GM23338 (cell line): ENCODE measurements at places on chromosomes 11 and 22.

GRCh38 chr11:76013526-76013925 is 192.8 kb downstream of the WNT11 start:
- no peak overlapping the region for H3K4me3 ChIP-seq
- no peak overlapping the region for H3K27ac ChIP-seq
- no peaks in the 10 kb centered on the region for H3K4me1 ChIP-seq

DNA sequence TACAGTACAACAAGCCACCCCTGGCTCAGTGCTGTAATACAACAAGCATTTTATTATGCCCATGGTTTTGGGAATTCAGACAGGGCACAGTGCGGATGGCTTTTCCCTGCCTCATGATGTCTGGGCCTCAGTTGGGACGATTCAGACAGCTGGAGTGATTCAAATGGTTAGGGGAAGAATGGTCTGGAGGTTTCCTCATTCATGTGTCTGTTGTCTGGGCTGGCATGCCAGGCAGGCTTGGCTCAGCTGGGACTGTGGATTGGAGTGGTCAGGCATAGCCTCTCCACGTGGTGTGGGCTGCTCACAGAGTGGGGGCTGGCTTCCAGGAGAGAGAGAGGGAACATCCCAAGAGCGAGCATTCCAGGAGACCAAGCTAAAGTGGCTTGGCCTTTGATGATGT is 164.4 kb downstream of the C11orf91 start:
- H3K36me3 ChIP-seq = no peaks in the 10 kb centered on the region; the same call in 1 of the 2 replicates
- H3K27ac ChIP-seq = no peak overlapping the region
- no peaks in the 10 kb centered on the region; the same call in 1 of the 2 replicates for H3K4me1 ChIP-seq
- no peaks in the 10 kb centered on the region for H3K27me3 ChIP-seq
- no peak for DNase-seq
- H3K4me3 ChIP-seq = no peak overlapping the region

DNA sequence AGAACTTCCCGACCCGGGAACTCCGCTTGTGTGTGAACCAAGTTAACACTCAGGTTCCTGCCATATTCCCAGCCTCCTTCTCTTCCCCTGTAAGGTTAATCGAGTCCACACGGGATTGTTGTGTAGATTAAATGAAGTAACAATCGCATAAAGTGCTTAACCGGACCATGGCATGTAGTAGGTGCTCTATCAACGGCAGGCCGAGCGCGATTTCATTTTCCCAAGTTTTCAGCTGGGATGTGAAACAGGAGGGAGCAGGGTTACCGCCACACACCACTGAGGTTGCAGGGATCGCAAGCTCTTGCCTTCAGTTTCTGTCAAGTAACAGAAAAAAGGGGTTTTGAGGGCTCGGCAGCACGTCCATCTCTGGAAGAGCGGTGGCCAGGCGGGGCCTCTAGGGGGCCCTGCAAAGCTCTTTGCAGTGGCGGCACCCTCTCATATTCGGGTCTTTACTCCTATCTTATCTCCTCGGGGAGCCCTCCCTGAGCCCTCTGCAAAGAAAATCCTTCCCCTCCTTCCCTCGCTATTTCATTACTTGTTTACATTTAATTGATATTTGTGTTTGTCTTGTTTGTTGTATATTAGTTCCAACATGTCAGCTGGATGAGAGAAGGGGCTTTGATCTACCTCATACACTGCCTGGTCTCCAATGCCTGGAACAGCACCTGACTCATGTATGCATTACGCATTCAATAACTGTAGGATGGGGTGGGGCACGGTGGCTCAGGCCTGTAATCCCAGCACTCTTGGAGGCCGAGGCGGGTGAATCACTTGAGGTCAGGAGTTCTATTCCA is 816 bp upstream of the PLEKHA7 start:
- H3K27ac ChIP-seq = no peak overlapping the region
- no peaks in the 10 kb centered on the region for H3K36me3 ChIP-seq
- H3K27me3 ChIP-seq = peaks cover 47% of the 10 kb centered on the region
- H3K4me3 ChIP-seq = peak overlapping the region; percentile 86
- DNase-seq = peak; percentile 83

GRCh38 chr11:64796047-64796756 is 6.8 kb downstream of the MAP4K2 start:
- DNase-seq = no peak
- H3K27ac ChIP-seq = no peak overlapping the region
- no peaks in the 10 kb centered on the region for H3K36me3 ChIP-seq
- no peaks in the 10 kb centered on the region for H3K4me1 ChIP-seq
- H3K4me3 ChIP-seq = no peak overlapping the region
- no peaks in the 10 kb centered on the region for H3K27me3 ChIP-seq

GRCh38 chr11:57386178-57386940 is 4.1 kb downstream of the PRG2 start:
- H3K27me3 ChIP-seq = no peaks in the 10 kb centered on the region
- no peak overlapping the region for H3K4me3 ChIP-seq
- H3K27ac ChIP-seq = no peak overlapping the region
- no peak for DNase-seq
- H3K36me3 ChIP-seq = no peaks in the 10 kb centered on the region

- H3K4me3 ChIP-seq = no peak overlapping the region
- H3K4me1 ChIP-seq = no peaks in the 10 kb centered on the region
- H3K27ac ChIP-seq = no peak overlapping the region
- no peaks in the 10 kb centered on the region for H3K27me3 ChIP-seq
These were observed 65.7 kb downstream of the FLI1 start for GRCh38 chr11:128759597-128759996.

GRCh38 chr22:47084226-47084625 is 321.8 kb downstream of the TBC1D22A start:
- H3K4me3 ChIP-seq = no peak overlapping the region
- H3K27me3 ChIP-seq = no peaks in the 10 kb centered on the region
- H3K27ac ChIP-seq = no peak overlapping the region
- H3K4me1 ChIP-seq = 0 out of 2 replicates have a peak, but pooled peaks cover 5% of the 10 kb centered on the region
- H3K36me3 ChIP-seq = no peaks in the 10 kb centered on the region
- peak; percentile 61 for DNase-seq

DNA sequence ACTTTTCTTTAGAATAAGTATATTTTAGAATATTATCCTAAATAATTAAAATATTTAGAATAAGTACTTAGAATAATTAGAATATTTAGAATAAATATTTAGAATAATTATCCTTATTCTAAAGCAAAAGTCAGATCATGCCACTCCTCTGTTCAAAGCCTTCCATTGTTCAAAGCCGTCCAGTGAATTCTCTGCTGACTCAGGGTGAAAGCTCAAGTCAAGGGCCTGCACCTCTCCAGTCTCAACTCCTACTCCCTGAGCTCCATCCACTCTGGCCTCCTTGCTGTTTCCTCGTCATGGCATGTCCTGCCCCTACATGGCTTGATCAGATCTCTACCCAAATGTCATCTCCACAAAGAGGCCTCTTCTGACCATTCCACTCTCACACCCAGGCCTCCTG is 30.0 kb downstream of the PLEKHA7 start:
- H3K27me3 ChIP-seq = no peaks in the 10 kb centered on the region
- no peak for DNase-seq
- H3K4me1 ChIP-seq = peaks cover 18% of the 10 kb centered on the region
- H3K4me3 ChIP-seq = no peak overlapping the region
- H3K27ac ChIP-seq = no peak overlapping the region

DNA sequence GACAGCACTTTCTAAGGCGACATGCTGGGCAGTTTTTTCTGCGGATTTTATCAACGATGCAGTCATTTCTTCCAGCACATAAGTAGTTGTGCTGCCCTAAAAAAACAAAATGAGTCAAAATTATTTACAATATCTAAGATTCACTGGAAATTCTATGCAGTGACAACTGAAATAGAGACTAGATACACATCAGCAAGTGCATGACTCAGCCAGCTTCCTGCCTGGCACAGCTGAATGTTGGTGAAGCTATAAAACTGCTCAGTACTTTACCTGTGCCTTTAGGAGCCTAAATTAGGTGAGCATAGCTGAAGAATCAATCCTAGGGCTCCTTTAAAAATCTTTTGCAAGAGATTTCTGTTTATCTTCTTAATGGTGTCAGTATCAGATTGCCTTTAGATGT is 37.8 kb downstream of the PGR start:
- no peaks in the 10 kb centered on the region for H3K4me1 ChIP-seq
- DNase-seq = no peak
- H3K36me3 ChIP-seq = no peaks in the 10 kb centered on the region

GRCh38 chr11:88384004-88384668 is 46.6 kb upstream of the CTSC start:
- no peak overlapping the region for H3K27ac ChIP-seq
- DNase-seq = no peak
- H3K27me3 ChIP-seq = no peaks in the 10 kb centered on the region

DNA sequence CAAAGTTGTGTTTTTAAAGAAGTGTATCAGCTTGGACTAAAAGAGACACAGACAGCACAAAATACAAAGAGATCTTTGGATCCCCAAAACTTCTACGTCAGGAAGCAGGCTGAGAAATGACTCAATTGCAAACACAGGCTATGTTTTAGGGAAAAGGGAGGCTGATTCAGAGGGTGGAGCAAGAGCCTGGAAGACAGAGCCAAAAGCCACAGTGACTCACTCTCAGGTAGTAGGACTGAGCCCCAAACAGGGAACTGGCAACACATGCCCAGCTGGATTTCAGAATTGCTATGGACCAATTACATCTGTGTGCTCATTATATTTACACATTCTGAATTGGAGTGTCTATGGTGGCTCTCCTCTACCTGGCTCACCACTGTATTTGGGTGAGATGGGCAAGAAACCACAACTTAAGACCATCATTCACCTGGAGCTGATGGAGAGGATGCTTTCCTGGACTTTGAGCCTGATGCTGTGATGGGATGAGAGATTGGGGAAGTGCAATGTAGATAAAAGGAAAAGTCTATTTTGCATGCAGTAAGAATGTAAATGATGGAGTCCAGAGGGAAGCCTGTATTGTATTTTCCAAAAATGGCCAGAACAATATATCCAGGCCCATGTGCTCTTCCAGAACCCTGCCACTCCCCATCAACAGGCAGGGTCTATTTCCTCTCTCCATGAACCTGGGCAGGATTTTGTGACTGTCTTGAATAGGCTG is 20.8 kb upstream of the LINC01488 start:
- H3K4me1 ChIP-seq = 0 out of 2 replicates have a peak, but pooled peaks cover 4% of the 10 kb centered on the region
- no peak overlapping the region for H3K4me3 ChIP-seq
- no peaks in the 10 kb centered on the region for H3K27me3 ChIP-seq

DNA sequence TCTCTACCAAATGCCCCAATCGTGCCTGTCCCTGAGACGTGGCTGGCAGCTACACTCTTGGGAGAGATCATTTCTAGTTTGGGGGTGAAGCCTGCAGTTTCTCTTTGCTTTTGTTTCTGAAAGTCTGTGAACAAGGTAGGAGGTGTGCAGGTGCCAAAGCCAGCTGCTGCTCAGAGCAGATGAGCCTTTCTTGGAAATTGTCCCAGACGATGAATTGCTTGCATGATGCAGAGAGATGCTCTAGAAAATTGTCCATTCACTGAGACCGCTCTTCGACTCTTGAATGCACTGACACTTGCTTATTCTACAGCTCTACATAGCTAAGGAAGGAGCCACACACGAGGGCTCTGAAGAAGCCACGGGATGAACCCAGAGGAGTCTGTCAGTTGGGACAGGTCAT is 225.6 kb upstream of the E2F8 start:
- no peak overlapping the region for H3K27ac ChIP-seq
- no peaks in the 10 kb centered on the region for H3K27me3 ChIP-seq
- H3K4me3 ChIP-seq = no peak overlapping the region
- H3K4me1 ChIP-seq = no peaks in the 10 kb centered on the region; the same call in 1 of the 2 replicates
- DNase-seq = no peak

- H3K27ac ChIP-seq = no peak overlapping the region
- no peak overlapping the region for H3K4me3 ChIP-seq
- H3K27me3 ChIP-seq = no peaks in the 10 kb centered on the region
- no peaks in the 10 kb centered on the region for H3K36me3 ChIP-seq
These were observed 1064.9 kb upstream of the TENM4 start for GRCh38 chr11:80505771-80506170.

DNA sequence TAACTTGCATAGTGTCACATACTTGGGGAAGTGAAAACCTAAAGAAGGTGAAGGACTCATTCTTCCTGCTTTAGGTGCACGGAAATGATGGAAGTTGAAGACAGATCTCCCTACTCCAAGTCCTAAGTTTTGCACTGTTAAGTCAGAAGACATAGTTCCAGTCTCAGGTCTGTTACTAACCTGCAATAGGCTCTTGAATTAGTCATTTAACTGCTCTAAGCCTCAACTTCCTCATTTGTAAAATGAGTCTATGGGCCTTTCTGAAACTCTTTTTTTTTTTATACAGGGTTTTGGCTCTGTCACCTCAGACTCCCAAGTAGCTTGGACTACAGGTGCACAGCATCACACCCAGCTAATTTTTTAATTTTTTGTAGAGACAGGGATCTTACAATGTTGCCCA is 30.8 kb upstream of the POU2AF1 start:
- no peak overlapping the region for H3K4me3 ChIP-seq
- H3K27me3 ChIP-seq = no peaks in the 10 kb centered on the region
- H3K4me1 ChIP-seq = no peaks in the 10 kb centered on the region
- no peak overlapping the region for H3K27ac ChIP-seq
- no peaks in the 10 kb centered on the region for H3K36me3 ChIP-seq

DNA sequence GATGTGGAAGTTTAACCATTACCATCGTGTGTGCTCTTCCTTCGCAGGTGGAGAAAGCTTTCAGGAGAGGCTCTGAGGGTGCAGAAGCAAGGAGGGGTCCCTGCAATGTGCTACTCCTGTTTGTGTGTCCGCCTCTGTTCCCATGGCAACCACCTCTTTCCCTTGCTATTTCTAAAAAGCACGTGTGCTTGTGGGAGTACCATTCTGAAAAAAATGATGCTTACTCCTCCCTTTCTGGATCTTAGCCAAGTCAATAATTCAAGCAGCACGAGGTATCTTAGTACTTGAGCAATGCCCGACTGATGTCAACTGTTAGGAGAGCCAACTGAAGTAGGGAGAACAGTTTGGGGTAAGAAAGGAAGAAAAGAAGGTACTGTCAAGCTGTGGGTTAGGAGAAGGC is 628.7 kb downstream of the NTM start:
- no peaks in the 10 kb centered on the region for H3K36me3 ChIP-seq
- no peak overlapping the region for H3K4me3 ChIP-seq
- H3K4me1 ChIP-seq = peaks cover 21% of the 10 kb centered on the region
- no peak overlapping the region for H3K27ac ChIP-seq

DNA sequence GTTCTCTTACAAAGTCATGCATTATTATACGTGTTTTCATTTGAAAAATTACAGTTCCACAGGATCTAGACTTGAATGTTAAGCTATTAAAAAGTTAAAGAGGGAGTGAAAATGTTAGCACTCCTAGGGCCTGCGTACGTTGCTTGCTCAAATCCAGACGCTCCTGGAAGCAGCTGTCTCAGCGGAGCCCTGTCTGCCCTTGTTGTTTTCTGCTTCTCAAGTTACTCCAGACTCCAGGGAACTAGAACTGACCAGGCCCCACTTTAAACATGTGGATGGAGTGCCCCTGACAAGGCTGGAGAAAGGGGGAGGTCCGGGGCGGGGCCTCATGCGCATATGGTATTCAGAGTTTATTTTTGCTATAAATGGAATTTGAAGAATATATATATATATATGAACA is 9.6 kb downstream of the PARVB start:
- no peaks in the 10 kb centered on the region for H3K4me1 ChIP-seq
- no peaks in the 10 kb centered on the region for H3K36me3 ChIP-seq
- H3K27ac ChIP-seq = 0 out of 2 replicates have a peak overlapping the region, but pooled peaks have one; percentile 10
- no peaks in the 10 kb centered on the region for H3K27me3 ChIP-seq
